ENCODE measurements at places on chromosomes 11 and 22. TPM values are rescaled to one million over a fixed set of nuclear protein-coding genes. Genes with fewer than 3 reads are reported as not detected.

DNA sequence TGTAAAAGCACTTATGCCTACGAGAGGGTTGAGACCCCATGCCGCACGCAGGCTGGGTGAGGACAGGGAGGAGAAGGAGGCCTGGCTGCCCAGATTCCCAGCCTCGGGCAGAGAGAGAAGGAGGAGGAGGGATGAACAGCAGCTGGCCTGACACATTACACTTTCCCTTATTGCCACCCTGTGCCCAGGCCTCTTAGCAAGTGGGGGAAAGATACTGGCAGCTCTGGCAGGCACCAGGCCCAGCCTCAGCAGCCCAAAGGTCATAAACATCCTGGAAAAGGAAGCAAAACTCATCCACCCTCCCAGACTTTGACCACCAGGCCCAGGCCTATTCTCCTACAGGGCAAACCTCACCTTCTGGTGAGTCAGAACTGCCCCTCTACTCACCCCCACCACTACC lies 4.7 kb downstream of the PLAAT3 start:
- no peak for DNase-seq
- H3K27ac ChIP-seq: no peak overlapping the region
- peaks cover 19% of the 10 kb centered on the region for H3K4me1 ChIP-seq
- peaks cover 4% of the 10 kb centered on the region for H3K36me3 ChIP-seq
- no peaks in the 10 kb centered on the region for H3K27me3 ChIP-seq
- no peak overlapping the region for H3K4me3 ChIP-seq

The PARVG gene
- not detected for total RNA-seq

DNA sequence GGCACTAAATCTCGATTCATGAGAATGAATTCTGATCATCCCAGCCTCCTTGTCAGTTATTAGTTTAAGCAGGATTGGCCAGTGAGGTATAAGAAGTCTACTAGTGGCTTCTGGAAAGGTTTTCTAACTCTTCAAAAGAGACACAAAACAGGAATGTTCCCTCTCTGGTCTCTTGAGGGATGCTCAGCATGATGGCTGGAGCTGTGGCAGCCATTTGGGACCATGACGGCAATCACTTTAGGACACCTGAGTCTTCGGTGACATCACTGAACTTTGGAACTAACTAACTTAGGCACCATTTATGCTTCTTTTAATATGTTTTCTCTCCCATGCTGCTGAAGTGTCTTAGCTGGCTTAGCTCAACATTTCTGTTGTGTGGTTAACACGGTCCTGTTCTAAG lies 20.2 kb upstream of the CRY2 start:
- H3K27ac ChIP-seq: no peak overlapping the region
- H3K4me1 ChIP-seq: peaks cover 16% of the 10 kb centered on the region
- no peak for DNase-seq
- no peak overlapping the region for H3K4me3 ChIP-seq
- H3K36me3 ChIP-seq: no peaks in the 10 kb centered on the region
- peaks cover 13% of the 10 kb centered on the region for H3K27me3 ChIP-seq

- H3K27ac ChIP-seq: no peak overlapping the region
- no peak overlapping the region for H3K4me3 ChIP-seq
- H3K27me3 ChIP-seq: peaks cover 67% of the 10 kb centered on the region
Observed at GRCh38 chr11:76318744-76319384, 62.1 kb downstream of the THAP12 start.

DNA sequence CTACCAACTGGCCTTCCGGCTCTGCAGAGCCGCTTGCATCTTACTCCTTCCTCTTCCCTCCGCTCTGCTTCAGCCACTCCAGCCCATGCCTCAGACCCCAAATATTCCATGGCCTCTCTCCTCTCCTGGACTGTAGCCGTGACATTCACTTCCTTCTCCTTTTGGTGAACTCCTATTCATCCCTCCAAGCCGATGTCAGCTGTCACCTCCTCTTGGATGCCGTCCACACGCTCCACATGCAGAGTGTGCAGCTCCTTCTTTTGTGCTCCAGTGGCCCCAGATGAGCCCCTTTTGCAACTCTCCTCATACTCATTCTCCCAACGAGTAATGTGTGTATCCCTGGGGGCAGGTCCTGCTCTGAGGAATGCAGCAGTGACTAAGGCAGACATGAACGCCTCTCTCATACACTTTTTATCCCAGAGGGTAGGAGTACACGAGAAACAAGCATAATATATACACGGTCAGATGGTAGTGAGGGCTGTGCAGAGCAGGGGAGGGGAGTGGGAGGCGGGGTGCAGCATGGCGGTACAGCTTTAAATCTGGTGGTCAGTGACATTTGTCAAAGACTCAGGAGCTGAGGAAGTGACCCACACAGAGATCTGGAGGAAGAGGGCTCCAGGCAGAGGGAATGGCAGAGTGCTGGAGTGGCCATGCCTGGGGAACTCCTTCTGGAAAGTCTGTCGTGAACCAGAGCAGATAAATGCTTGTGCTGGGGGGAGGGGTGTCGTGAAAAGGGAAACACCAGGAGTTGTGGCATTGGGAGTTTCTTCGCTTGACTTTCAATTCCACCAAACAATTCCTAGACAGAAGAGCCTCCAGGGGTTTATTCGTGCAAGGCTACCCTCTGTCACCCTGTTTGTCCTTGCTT lies 83.8 kb upstream of the ATXN10 start:
- H3K4me3 ChIP-seq: no peak overlapping the region
- H3K27ac ChIP-seq: no peak overlapping the region
- H3K27me3 ChIP-seq: no peaks in the 10 kb centered on the region
- H3K4me1 ChIP-seq: peaks cover 1% of the 10 kb centered on the region
- H3K36me3 ChIP-seq: peaks cover 2% of the 10 kb centered on the region
- no peak for DNase-seq

GRCh38 chr22:45578524-45579147 lies 76.0 kb downstream of the FBLN1 start:
- no peak for DNase-seq
- no peaks in the 10 kb centered on the region for H3K36me3 ChIP-seq
- H3K4me1 ChIP-seq: no peaks in the 10 kb centered on the region
- no peak overlapping the region for H3K4me3 ChIP-seq
- no peaks in the 10 kb centered on the region for H3K27me3 ChIP-seq

The DUSP8 gene
- total RNA-seq: 15.9 TPM

The NAP1L4 gene
- 201 TPM for total RNA-seq

GRCh38 chr11:30270671-30271070 lies 39.9 kb downstream of the FSHB start:
- no peak for DNase-seq
- H3K4me1 ChIP-seq: peaks cover 2% of the 10 kb centered on the region
- no peak overlapping the region for H3K4me3 ChIP-seq
- no peaks in the 10 kb centered on the region for H3K36me3 ChIP-seq
- peaks cover 6% of the 10 kb centered on the region for H3K27me3 ChIP-seq

DNA sequence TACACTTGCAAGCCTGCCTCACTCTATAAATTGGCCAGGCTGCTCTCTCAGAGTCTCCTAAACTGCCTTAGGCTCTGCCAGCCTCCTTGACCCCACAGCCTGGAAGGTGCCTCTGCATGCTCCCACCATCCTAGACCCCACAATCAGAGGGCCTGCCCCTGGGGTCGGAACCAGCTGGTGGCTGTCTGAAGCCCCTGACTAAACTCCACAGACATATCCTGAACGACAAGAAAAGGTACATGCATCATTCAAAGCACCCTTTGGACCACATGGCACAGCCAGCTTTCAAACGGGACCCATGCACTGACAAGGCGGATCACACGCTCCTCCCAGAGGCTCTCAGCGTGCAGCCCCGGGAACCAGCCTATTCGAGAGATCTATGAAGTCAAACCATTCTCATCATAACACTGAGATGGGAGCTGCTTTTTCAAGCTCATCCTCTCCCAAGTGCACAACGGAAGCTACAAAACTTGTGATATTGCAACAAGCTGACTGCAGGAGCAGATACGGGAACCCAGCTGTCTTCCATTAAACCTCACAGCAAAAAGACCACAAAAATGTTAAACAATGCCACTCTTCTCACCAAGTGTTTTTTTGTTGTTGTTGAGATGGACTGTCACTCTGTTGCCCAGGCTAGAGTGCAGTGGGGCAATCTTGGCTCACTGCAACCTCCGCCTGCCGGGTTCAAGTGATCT lies 8.1 kb downstream of the SHANK2 start:
- no peak for DNase-seq
- no peaks in the 10 kb centered on the region for H3K27me3 ChIP-seq
- H3K27ac ChIP-seq: no peak overlapping the region
- no peak overlapping the region for H3K4me3 ChIP-seq

DNA sequence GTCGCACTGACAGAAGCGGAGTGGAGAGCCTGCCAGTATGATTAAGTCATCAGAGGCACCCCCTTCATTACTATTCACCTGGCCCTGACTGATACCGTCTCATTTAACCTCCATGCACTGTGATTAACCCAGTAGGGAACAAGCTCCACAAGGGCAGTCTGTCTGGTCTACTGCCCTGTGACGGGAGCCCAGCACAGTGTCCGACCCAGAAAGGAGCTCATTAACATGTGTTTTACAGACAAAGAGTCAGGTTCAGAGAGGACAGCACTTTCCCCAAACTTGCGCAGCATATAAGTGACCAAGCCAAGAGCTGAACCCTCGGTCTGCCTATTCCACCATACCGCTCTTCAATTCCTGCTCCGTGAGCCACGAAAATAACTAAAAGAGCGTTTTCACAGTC lies 129.5 kb downstream of the RRAS2 start:
- H3K36me3 ChIP-seq: no peaks in the 10 kb centered on the region
- peaks cover 37% of the 10 kb centered on the region for H3K27me3 ChIP-seq
- no peak for DNase-seq
- H3K4me3 ChIP-seq: no peak overlapping the region
- H3K4me1 ChIP-seq: no peaks in the 10 kb centered on the region
